Stimulated activated CD8-positive, alpha-beta memory T cell treated with anti-CD3 and anti-CD28 coated beads, Interleukin-7, amount 100 ng/mL, for 24 hours (primary cell): ENCODE measurements at places on chromosomes 7 and 10.

DNA sequence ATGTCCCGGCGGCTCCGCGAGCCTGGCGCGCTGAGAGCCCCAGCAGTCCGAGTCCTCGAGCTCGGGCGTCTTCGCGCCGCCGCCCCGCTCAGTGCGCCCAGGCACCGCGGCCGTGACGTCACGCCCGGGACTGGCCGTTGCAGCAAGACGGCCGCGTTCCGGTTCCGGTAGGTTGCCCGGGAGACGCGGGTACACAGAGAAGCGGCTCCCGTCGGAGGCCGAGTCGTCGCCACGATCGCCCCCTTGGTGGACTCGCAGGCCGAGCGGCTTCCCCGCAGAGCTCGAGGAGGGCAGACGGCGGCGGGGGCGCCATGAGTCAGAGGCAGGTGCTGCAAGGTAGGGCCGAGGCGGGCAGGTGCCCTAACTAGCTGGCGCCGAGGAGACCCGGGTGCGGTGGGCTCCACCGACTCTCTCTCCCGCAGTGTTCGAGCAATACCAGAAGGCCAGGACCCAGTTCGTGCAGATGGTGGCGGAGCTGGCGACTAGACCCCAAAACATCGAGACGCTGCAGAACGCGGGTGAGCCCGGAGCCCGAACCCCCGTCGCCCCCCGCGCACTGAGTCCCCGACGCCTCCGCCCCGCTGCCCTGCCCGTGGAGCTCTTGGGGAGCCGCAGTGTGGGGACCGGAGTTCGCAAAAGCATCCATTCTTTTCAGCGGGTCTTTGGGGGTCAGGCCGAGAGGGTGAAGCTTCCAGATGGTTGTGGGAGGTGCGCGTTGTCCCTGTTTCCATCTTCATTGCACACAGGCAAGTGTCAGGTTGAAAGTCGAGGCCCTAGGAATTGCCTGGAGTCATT, at the start of gene SPAG6:
Gene SPAG6, plus strand, starts transcription at position 196 of the 795 bp plus-strand sequence. Its CDS starts 116 bp downstream, at position 312.
- DNase-seq = no peak

GRCh38 chr7:47190462-47190861, 391.4 kb downstream of the TNS3 start:
- no peak for DNase-seq

GRCh38 chr10:46538155-46538554, 18.3 kb downstream of the GPRIN2 start:
- DNase-seq = no peak

DNA sequence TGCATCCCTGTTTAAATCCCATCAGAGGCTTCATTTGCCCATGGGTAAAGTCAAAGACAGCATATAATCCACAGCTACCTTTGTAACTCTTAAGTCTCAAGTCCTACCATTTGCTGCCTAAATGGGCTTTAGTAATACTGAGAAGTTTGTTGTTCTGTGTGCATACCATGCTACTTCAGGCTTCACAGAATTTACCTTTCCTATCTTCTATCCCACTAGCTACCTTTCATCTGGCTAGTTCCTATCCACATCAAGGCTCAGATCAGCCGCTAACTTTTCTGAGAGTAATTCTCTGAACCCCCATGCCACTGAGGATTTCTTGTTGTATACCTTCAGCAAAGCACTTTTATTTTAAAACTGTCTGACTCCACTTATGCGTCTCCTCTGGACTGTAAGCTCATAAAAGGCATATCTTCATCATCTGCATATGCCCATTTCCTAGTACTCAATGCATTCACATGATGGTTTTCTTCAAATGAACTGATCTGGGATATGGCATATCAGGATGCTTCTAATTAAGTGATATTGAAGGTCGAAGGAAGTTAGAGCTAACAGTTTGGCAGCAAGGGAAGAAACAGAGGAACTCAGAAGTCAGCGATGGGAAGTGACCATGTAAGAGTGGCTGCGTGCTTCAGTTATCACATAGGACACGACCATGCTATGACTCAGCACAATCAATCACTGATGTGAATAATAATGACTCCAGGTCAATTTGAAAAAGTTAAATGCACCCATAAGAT, 283.9 kb upstream of the DKK1 start:
- DNase-seq = no peak

GRCh38 chr10:106740-107139, 28.5 kb upstream of the ZMYND11 start:
- DNase-seq = no peak

DNA sequence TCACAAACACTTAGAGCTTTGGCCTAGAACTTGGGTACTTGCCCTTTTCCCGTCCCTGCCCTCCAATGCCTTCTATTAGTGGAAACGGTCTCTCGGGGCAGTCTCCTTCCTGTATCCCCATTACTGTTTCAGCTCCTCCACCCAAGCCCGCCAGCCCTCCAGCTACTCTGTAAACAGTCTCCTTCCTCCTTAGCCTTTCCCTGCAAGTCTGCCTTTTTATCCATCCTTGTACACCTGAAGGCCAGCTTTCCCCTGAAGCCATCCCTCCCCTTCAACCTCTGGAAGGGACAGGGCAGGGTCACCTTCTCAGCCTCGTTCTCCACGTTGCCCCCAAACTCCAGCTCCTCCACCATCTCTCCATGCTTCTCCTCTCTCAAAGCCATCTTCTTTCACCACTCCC, 108.1 kb upstream of the ZNF746 start:
- DNase-seq = no peak

DNA sequence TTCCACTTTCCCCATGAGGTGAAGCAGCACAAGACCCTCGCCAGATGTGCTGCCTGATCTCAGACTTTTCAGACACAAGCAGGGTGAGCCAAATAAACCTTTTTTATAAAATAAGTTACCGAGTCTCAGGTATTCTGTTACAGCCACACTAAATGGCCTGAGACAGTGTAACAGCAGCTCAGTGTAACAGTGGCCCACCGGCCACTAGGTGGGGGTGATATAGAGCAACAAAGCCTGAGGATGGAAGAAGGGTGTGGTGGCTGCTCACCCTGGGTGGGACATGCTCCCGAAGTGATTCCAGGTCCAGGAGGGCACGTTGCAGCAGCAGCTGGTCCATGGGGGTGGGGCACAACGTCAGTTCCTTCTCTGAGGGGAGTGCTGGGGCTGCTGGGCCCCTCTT, 44.6 kb downstream of the BMS1 start:
- DNase-seq = no peak

- DNase-seq = no peak
These were observed 43.9 kb upstream of the GSAP start for GRCh38 chr7:77460057-77460486.

DNA sequence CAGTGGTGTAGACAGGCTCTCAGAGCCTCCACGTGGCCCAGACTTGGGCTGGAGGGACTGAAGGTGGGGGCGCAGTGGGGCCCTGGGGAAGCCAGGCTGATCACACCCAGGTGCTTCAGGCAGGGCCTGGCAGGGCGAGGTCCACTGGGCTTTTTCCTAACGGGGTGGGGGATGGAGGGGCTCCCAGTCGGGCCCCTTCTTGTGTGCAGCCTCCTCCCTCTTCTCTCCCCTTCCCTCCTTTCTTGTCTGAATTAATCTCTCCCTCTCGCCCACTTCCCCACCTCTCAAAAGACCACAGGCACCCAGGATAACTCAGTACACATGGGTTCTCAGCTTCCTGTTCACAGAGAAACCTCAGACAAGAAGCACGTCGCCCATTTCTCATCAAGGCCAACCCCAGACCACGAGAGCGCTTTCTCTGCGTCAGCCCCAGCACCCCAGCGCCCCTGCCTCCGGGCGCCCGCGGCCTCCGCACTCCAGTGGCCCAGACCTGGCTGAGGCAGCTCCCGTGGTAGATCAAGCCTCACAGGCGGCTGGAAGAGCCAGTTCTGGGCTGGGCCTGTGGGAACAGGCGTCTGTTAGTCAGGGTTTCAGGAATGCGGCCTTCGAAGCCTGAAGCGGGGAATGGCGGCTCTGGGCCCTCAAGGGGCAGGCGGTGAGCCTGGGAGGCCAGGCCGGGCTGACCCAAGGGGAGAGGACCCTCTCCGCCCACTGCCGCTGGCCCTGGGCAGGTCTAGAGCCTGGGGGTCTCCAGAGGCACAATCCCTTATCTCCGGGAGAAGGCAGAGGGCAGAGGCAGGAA, 50.6 kb downstream of the PWWP2B start:
- peak; percentile 48 for DNase-seq

- no peak for DNase-seq
These were observed 273.6 kb downstream of the SDHAF3 start for GRCh38 chr7:97390915-97391593.

DNA sequence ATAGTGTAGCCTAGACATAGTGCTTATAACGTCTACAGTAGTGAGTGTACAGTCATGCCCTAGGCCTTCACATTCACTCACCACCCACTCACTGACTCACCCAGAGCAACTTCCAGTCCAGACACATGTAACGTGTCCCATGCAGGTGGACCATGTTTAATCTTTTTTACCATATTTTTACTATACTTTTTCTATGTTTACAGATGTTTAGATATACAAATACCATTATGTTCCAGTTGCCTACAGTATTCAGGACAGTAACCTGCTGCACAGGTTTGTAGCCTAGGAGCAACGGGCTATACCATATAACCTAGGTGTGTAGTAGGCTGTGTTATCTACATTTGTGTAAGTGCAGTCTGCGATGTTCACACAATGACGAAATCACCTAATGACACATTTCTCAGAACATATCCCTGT, 11.0 kb downstream of the MPP7 start:
- DNase-seq = no peak

- no peak for DNase-seq
These were observed 17.0 kb downstream of the CHST12 start for GRCh38 chr7:2420216-2420933.
